Fibroblast of skin of scalp (primary cell): ENCODE measurements at places on chromosomes 4 and X.

DNA sequence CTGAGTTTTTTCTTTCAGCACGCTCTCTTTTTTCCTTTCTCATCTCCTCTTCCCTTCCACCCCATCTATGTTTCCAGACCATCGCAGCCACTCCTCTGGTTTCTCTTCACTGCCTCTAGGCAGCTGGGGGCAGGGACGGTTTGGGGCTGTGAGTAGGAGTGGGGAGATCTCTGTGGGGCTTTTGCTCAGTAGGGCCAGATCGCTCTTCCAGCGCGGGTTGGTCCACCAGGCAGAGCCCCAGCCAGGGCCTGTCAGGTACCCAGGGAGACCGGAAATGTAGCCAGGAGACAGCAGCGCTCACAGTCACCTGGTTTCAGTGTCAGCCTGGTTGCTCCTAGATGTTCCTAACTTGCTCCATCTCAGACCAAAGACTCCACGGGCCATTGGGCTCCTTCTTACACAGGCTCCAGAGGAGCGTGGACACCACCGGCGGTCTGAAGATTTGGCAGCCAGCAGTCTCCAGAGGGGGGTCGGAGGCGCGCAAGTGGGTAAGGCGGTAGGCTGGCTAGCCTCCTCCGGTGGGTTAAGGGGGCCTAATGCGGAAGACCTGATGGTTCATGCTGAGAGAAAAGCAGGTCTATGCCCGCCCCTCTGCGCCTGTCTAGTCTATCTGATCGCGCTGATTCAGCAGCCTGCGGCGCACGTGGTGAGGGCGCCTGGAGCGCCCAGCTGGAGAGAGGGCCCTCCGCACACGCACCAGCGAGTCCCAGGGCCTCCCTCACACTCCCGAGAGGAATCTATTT lies 1.8 kb downstream of the FGF5 start:
- peak; percentile 69 for DNase-seq

GRCh38 chr4:6115342-6115741 lies 85.0 kb downstream of the JAKMIP1 start:
- no peak for DNase-seq

GRCh38 chr4:158129694-158130093 lies 43.1 kb downstream of the GASK1B start:
- no peak for DNase-seq

GRCh38 chr4:19725130-19725529 lies 526.6 kb upstream of the SLIT2 start:
- DNase-seq: no peak

DNA sequence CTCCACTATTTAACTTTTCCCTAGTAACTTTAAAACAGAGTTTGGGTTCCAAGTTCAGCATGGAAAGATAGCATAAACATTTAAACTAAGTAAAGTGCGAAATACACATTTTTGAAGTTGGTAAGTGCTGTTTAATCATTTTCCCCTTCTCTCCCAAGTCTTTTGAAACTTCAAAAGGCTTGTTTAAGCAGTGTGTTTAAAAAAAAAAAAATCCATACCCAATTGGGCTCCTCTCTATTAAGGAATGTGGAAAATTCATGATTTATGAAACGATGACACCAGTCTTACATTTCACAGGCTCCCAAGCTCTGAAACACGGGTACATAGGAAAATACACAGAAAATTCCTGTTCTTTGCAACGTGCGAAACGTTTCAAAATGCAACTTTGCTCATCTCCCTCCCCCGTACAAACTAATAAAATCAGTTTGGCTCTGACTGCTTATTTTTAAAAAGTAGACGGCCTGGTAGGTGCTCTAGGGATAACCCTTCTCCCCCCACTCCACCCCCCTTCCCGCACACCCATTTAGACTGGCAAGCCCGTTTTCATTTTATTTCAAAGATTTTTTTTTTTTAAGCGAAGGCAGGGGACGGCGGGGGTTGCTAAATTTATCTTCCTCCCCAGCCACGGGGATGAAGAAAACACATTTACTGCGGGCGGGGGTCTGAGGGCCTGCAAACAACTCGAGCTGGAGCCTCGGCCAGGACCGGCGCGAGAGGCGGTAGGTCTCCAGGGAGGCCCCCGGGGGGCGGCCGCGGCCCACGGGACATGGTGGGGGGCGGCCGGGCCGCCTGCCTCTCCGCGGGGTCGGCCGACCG lies 786 bp upstream of the ZFX start:
- peak; percentile 87 for DNase-seq

DNA sequence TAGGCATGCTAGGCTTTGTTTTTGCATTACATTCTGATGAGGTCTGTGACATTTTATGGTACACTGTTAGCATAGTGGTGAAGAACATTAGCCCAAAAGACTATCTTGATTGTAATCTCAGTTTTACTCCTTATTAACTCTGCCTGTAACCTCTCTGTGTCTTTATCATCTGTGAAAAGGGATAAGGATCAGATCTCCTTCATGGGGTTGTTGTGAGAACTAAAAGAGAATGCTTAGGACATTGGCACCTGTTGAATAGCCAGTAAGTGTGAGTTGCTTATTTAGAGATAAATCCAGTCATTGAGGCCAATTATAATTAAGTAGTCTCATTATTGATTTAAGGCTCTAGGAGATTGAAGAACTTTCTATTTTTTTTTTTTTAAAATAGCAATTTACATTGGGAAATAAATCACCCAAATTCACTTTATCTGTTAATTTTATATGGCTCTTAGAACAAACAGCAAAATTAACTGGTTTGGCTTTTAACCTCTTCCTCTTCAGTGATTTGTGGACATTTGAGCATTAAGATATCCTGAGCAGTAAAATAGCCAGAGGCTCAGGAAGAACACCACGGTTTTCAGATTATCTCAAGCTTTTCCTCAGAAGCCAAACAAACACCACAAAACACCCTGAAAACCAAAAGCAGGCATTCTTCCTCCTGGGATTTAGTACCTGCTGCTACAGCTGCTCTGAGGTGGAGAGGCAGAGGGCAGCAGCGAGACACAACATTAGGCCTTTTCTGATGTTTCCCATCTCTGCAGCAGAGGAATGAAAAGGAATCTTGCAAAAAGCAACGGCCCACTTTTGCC lies 192.9 kb downstream of the ARHGAP10 start:
- peak; percentile 24 for DNase-seq

- no peak for DNase-seq
These were observed 72.5 kb downstream of the UBE2K start for GRCh38 chr4:39770471-39770870.

GRCh38 chr4:145878501-145879435 lies 59.9 kb downstream of the ZNF827 start:
- DNase-seq: no peak

- DNase-seq: peak; percentile 83
These were observed 79.8 kb downstream of the ADAMTS3 start for GRCh38 chr4:72489267-72489666.

DNA sequence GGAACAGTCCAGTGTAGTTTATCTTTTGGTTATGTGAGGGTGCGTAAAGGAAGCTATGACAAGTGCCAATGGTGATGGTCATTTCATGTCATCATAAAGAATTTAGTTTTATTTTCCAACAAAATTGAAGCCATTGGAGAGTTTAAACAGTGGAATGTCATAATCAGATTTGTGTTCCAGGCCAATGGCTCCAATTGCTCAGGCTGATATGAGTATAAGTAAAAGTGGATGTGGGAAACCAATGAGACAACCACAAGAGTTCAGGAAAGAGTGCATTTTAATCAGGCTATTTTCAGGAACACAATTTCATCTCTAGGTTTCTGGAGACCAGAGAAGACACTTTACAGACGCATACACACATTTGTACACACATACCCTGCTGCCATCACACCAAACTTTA lies 20.7 kb downstream of the SPANXC start:
- no peak for DNase-seq

DNA sequence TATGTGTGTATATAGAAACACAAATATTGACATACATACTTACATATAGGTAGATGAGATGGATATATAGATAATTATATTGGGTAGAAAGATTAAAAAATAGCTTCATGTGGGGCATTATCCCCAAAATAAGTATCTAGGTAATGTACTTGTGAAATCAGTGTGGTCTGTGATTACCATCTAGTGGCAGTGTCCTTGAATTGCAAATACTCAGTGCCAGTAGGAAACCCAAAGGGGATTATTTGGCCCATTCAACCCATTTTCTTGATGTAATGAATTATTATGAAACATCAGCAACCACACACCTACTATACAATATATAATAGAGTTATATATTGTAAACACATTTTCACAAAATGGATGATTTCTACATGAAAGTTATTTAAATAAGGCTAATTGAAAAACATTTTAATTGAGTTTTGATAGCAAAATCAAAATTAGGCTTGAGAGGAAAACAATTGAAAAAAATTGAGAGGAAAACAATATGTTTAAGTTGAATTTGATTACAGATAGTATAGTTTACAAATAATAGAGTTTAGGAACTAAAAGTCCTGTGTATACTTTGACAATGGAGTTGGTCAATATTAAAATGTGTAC lies 389.4 kb downstream of the GALNTL6 start:
- peak; percentile 37 for DNase-seq

DNA sequence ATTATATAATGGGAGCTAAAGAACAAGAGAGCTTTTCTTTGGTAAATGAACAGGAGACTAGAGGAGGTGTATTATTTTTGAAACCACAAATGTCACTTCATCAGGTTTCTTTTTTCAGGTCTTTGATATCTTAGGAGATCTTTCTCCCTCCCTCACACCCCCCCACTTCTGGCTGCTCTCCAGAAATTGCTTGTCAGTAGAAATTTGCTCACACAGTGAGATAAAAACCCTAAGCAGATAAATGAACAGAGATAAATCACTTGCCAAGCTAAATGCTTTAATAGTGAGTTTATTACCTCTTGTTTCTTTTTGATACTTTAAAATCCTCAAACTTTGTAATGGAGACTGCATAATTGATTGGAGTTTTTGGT lies 421.2 kb upstream of the TENM3 start:
- peak; percentile 27 for DNase-seq

DNA sequence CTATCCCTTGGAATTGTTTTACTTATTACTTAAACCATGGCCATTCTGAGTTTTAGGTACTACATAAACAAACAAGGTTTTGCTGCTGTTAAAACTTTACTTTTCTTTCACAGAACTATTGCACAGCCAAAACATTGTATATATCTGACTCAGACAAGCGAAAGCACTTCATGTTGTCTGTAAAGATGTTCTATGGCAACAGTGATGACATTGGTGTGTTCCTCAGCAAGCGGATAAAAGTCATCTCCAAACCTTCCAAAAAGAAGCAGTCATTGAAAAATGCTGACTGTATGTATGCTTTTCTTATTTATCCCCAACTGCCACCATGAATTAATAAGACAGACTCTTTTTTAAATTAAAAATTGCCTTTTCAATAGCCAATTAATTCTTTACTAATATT lies 69.8 kb downstream of the CCKAR start:
- DNase-seq: peak; percentile 46

DNA sequence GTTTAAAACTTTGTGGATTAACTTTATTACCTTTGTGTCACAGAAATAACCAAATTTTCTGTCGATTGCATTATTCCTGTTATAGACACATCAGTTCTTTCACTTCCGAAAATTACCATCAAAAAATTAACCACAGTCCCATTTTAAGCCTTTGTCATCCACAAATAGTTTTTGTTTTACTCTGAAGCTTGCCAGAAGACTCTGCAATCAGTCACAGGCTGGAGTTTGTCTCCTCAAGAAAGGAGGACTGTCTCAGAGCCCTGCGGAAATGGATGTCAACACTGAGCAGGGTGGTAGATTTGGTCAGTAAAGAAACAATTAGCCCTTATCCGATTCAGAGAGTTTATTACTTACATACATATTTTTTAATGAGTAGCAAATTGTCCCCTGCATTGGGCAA lies 20.1 kb upstream of the TCEAL4 start:
- no peak for DNase-seq

DNA sequence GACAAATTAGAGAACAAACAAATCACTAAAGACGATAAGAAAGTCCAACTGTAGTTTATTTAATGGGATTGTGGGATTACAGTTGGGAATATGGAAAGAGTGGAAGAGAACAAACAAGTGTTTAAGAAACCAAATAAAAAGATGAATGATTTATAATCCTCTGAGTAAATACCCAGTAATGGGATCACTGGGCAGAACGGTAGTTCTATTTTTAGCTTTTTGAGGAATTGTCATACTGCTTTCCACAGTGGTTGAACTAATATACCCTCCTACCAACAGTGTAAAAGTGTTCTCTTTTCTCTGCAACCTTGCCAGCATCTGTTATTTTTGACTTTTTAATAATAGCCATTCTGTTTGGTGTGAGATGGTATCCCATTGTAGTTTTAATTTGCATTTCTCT lies 15.0 kb downstream of the C4orf51 start:
- no peak for DNase-seq

DNA sequence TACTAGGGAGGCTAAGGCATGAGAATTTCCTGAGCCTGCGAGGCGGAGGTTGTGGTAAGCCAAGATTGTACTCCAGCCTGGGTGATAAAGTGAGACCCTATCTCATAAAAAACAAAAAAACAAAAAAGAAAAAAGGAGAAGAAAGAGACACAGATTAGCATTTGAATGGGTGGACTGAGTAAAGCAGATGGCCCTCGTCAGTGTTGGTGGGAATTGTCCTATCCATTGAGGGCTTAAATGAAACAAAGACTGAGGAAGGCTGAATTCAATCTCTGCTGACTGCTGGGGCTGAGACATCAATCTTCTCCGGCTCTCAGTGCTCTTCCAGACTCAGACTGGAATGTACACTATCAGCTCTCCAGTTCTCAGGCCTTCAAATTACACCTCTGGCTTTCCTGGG lies 136.8 kb downstream of the SLC7A11 start:
- no peak for DNase-seq

GRCh38 chr4:79982601-79983322 lies 90.3 kb downstream of the ANTXR2 start:
- DNase-seq: no peak

GRCh38 chr4:82630079-82630478 lies 68.3 kb upstream of the TMEM150C start:
- DNase-seq: no peak

GRCh38 chrX:13151828-13152517 lies 107.6 kb upstream of the FAM9C start:
- peak; percentile 46 for DNase-seq

DNA sequence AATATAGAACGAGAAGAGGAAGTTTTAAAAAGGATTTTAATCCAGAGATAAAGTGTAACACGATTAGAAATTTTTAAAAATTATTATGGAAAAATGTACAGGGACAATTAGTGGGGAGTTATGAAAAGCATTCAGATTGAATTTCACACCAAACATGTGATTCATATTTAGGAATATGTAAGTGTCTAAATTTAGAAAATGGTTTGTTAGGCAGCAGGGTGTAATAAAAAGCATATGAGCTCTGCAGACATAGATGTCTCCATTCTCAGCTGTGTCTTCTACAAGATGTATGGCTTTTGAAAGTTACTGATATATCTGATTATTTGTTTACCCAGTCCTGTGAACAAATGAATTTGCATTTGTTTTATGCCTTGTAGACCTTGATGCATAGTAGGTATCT lies 638.9 kb upstream of the AGA start:
- peak; percentile 66 for DNase-seq

DNA sequence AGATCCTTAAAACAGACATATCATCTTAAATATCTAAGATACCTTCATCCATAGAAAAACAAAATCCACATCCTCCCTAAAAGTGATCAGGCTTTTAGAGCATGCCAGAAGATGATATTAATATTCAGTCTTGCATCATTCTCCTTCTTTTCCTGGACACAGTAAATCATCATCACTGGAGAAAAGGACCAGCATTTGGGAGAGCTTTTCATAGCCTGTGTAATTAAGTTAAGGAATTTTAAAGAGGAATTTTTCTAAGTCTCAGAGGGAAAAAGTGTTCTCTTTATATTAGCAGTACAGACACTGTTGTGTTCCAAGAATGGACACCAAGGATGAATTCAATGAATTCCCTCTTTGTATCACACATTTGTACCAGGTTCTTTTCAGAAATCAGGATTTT lies 696 bp downstream of the SCRG1 start:
- peak; percentile 76 for DNase-seq
